Stimulated activated CD8-positive, alpha-beta memory T cell treated with anti-CD3 and anti-CD28 coated beads, Interleukin-7, amount 100 ng/mL, for 24 hours (primary cell): ENCODE measurements at places on chromosomes 13 and 19.

GRCh38 chr19:54430306-54431254 is 15.3 kb downstream of the TTYH1 start:
- DNase-seq = no peak

- DNase-seq = no peak
Observed at GRCh38 chr13:33111414-33112110, 95.3 kb downstream of the KL start.

DNA sequence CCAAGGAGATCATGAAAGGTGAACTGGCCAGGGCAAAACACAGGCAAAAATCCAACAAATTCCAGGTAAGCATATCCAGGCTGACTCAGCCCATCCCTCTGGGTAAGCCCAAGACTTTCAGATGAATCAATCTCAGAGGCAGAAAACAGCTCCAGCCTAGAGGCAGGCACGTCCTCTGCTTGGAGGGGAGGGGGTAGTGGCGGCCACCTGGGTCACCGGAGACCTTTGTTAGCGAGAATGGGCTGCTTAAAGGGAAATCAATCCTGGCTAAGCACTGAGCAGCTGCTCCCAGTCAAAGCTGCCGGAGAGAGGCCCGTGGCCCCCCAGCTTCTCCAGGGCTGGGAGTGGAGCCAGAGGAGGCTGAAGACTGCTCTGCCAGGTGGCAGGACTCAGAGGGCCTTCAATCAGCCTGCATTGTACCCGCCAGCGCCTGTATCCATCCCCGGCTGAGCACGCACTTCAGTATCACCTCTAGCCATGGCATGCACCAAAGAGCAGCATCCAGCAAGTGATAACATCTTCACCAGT is 48.2 kb downstream of the PIN1 start:
- DNase-seq = no peak

GRCh38 chr13:108752276-108752675 is 122.9 kb downstream of the MYO16 start:
- DNase-seq = no peak

GRCh38 chr13:49540552-49540951 is 44.8 kb downstream of the PHF11 start:
- DNase-seq = no peak

GRCh38 chr13:65966991-65967451 is 1263.1 kb downstream of the PCDH9 start:
- DNase-seq = no peak

DNA sequence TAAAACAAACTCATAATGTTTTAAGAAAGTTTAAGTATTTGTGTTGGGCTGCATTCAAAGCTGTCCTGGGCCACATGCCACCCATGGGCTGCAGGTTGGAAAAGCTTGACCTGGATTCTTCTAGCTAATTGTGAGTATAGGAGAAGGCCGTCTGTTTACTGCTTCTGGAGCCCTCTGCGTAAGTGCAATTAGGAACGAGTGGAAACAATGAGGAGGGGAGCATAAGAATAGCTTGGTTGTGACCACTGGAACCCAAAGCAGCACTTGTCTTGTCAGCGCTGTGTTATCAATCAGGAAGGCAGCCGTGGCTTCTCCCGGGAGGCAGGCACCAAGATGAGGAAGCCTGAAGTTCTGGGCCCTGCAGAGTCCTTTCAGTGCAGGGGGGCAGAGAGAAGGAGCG is 110.4 kb upstream of the MBNL2 start:
- no peak for DNase-seq

GRCh38 chr13:38376546-38376945 is 26.9 kb downstream of the UFM1 start:
- DNase-seq = no peak

DNA sequence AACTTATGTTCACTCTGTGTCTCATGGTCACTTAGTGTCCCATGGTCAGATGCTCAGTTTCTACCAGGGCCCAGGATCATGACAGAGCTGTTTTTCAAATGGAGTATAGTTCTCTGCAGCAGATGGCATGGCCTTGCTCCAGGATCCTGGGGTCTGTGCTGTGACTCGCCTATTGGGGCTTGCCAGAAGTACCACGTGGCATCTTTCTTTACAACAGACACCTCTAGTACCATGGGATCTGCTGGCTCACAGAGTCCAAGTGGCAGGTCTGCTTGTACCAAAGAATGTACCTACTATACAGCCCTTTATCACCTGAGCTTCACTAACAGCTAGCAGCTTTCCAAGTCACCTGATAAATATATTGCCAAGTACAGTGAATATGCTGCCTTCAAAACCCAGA is 6.0 kb upstream of the RNF6 start:
- no peak for DNase-seq

- no peak for DNase-seq
Observed at GRCh38 chr13:36570489-36570888, 103.3 kb upstream of the SERTM1 start.

DNA sequence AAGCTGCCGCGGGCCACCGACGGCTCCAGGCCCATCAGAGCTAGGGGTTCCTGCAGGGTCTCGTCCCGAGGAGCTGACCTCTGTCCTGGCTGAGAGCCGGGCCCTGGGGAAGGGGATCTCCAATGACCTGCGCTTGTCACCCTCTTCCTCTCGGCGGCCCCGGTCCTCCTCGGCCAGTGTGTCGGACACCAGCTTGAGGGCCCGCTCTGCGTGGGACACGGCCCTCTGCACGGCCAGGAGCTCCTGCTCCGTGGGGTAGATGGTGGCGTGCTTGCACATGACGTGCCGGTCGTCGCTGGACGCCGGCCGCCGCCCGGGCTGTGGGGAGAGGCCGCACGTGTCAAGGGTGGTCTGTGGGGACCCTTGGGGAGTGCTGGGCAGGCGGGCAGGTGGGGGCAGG is 32.7 kb upstream of the MATK start:
- no peak for DNase-seq

DNA sequence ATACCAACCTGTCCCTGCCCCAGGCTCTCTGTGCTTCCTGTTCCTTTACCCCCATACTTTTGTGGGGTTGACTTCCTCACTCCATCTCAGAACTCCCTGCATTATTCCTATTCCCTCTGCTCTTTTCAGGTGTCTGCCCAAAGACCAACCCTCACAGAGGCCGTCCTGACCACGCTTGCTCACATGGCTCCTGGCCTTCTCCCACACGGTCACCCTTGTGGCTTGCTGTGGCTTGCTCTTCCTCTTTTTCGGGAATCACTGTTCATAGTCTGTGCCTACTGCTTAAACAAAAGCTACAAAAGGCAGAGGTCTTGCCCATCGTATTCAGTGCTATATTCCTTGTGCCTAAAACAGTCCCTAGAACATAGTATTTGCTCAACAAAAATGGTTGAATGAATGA is 25.2 kb upstream of the ARGLU1 start:
- DNase-seq = no peak

- no peak for DNase-seq
Observed at GRCh38 chr19:35088131-35088913, 27.3 kb upstream of the FXYD3 start.

DNA sequence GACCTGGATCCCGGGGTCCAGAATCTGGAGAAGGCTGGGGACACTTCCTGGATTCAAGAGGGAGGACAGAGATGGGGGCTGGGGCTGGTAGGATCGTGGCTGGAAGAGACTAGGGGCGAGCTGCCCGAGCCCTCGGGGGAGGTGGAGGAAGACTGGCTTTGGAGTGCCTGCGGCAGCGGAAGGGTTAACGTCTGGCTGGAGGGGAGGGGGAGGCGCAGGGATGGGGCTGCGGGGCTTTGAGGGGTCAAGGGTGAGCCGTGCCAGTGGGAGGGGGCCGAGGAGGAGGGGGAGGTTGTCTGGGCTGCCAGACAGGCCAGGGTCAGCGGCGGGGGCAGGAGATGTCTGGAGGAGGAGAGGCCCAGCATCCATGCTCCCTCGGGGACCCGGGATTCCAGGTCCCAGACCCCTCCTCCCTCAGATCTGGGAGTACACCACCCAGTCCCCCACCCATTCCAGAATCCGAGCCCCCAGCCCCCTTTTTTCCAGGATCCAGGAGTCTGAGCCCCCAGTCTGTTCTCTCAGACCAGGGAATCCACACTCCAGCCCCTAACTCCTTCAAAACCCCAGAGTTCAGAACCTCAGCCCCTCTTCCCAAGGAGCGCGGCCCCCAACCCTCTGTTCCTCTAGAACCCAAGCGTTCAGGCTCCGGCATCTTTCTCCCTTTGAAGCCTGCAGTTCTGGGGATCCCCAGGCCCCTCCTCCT is 3.2 kb upstream of the SPACA6 start:
- DNase-seq = no peak

GRCh38 chr19:10227026-10227971 is 3.8 kb downstream of the S1PR2 start:
- no peak for DNase-seq

GRCh38 chr19:49595819-49596404 is 4.9 kb downstream of the PRR12 start:
- DNase-seq = no peak

GRCh38 chr19:310781-311496 is 19.7 kb upstream of the PLPP2 start:
- no peak for DNase-seq

DNA sequence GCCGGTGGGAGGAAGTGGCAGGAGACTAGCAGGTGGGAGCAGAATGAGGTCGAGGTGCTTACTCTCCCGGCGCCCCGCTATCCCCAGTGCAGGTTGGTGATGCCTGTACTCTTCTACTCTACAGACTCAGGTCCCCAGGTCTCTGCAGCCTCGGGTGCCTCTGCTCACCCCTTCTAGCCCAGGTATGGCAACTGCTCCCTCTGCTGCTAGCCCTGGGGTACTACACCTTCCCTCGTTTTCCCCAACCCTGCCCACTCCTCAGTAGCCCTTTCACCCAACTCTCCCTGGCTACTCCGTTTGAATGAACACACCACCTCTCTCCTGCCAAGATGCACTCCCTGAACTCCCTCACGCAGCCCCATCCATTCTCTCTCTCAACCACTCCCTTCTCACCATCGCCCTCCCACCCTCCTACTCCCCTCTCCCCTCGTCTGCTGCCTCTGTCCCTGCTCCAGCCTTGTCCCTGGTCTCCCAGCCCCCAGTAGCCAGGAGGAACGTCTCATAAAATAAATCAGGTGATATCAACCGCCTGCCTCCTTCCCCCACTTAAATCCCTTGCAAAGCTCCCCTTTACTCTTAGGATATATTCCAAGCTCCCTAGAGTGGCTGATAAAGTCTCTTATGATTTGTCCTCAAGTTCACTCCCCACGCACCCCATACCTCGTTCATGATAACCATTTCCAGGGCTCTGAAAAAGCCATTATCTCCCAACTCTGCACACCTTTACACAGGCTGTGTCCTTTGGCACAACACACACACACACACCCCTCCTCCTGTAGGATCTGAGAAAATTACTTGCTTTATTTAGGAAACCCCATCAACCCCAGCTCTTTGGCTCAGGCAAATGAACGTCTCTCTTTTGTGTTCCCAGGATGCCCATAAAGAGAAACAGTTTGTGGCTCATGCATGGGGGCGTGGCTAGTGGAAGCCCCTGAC is 8.2 kb upstream of the MEIS3 start:
- peak; percentile 46 for DNase-seq

DNA sequence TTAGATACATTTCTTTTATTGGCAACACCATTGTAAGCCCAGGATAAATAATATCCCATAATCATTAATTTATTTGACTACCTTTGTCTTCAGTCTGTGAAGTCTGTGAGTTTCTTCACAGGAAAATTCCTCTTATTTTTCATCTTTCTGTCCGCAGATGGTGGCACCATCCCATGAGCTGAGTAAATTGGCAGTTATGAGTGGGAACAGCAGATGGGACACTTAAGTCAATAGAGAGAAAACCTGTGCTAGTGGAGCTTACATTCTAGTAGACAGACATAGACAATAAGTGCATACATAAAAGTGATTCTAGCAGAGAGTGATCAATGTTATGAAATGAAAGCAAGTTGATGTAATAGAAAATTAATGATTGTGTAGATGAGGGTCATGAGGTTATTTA is 638.2 kb upstream of the MIR17HG start:
- DNase-seq = no peak

- no peak for DNase-seq
Observed at GRCh38 chr19:55962186-55962585, 14.6 kb downstream of the NLRP8 start.
